ENCODE measurements at places on chromosomes 13 and 19.
A peak's percentile ranks its signal among the peaks of the same experiment; 100 is the strongest.

DNA sequence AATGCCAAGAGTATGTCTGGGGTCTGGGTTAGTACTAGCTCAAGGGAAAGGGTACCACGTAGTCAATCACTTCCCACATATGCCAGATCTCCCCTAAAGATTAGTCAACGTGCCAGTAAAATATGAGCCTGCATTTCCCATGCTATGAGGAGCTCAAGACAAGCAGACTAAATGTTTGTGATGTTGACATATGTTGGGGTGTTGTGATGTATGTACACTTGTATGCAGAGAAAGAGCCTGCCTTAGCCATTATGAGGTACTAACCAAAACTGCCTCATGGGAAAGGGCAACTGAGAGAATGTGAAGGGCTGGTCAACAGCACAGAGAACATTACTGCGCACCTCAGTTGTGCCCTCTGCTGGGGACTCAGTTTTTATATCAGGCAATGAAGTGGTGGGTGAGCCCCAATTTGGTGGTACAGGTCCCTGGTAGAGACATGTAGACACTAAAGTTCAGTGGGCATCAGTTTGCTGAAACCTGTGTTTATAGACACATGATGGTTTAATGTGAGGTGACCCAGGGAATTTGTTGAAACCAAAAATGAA, 287.0 kb downstream of the DCT start:
- DNase-seq = peak; percentile 63

DNA sequence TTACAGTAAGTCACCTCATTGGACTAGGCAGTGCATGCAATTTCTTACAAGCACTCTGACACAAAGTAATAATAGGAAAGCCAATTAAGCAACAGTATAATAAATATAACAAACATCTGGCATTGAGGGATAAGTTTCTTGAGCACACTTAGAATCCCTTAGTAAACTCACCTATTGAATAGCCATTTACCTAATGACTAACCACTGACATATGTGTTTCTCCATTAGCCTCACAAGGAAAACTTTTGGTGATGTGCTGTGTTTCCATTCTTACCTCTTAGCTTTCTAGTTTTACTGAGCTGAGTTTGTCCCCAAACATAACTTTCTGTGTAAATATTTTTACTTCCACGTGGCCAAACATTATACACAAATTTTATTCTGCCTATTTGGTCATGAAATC, 47.4 kb upstream of the PCDH9 start:
- no peak for DNase-seq

- DNase-seq = no peak
Measured at GRCh38 chr19:47729799-47730520, 15.4 kb upstream of the NOP53 start.

- DNase-seq = peak; percentile 74
Measured at GRCh38 chr13:98466634-98467236, 110.2 kb downstream of the STK24 start.

GRCh38 chr13:98771838-98772611, 19.6 kb upstream of the SLC15A1 start:
- no peak for DNase-seq

DNA sequence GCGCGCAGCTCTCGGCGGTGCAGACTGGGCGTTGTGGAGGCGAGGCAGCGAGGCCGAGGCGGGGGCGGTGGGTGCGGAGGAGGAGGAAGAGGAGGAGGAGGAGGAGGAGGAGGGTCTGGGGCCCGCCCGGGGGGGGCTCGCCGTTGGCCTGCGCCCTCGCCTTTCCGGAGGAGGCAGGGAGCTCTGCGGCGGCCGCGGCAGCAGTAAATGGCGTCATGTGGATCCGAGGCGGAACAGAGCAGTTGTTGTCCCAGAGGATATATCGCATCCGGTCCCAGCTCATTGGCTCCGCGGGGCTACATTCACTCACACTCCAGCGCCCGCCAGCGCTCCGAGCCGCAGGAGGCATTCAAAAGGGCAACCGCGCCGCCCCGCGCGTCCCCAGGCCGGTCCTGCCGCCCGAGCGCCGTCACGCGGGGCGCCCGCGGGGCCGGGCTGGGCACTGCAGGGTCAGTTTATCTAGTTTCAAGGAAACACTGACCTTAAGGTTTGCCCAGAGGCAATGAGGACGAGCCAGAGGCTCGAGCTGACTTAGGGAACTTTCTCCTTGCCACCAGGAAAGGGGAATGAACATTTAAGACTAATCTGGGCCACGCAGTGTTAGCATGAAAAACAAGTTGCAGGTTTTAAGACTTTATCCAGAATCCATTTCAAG, at the start of gene SPRY2:
TSS of gene SPRY2 (minus strand) at position 26 of the 655 bp plus-strand sequence. CDS start 3,421 bp downstream, outside the sequence.
- DNase-seq = peak; percentile 97
